ENCODE measurements at places on chromosomes 7 and 10.

DNA sequence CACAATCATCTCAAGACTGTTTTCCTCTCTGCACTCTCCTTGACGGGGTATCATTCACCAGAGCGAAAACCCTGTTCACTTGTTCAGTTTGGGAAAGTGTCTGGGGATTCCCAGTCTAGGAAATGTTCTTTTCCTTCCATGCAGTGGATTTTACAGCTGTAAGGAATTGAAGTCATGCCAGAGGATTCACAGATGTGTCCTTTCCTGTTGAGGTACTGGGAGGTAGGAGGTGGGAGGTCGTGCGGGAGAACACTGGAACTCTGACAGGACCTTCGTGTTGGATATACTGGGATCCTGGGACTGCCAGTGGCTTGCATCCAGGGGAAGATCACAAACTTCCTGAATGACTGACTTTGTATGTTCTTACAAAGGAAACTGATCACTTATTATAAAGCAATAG lies 185.5 kb downstream of the BMPER start:
- no peak for DNase-seq

DNA sequence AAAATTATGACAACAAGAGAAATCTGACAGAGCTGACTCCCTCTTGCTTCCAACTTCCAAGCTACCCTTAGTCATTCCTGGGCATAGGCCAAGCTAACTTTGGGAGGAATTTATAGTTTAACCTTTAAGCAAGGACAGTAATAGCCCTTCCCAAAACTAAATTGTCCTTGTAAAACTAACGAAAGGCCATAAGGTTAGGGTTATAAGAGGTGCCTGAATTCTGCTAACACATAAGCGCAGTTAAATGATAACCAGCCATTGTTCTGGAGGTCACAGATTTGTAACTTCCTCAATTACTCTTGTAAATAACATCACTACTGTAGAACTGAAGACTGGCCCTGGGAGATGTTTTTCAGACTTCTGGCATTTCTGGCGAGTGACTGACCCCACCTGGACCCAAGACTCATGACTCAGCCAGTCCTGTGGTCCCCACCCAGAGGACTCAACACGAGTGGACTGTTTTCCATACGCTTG lies 481.2 kb downstream of the KCNMA1 start:
- no peak for DNase-seq

DNA sequence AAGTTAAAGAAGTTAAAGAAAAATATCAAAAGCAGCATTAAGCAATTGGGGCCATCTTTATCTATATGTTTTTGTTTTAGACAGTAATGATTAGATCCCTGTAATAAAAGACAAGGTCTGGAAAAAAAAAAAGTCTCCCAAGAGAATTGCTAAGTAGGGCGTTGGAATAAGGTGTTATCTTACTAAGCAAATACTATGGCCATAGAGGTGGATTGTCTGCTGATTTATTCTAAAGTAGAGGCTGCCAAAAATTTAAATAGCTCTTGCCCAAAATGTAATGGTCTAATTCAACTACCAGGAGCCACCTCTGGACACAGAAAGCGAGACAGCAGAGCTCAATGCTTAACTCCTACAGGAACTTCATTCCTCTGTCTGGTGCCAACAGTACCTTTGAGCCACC lies 71.6 kb downstream of the HERPUD2 start:
- no peak for DNase-seq

- no peak for DNase-seq
Measured at GRCh38 chr7:134452991-134453473, 5.9 kb downstream of the AKR1B1 start.

- DNase-seq: no peak
Measured at GRCh38 chr10:12588091-12588860, 238.9 kb downstream of the CAMK1D start.

DNA sequence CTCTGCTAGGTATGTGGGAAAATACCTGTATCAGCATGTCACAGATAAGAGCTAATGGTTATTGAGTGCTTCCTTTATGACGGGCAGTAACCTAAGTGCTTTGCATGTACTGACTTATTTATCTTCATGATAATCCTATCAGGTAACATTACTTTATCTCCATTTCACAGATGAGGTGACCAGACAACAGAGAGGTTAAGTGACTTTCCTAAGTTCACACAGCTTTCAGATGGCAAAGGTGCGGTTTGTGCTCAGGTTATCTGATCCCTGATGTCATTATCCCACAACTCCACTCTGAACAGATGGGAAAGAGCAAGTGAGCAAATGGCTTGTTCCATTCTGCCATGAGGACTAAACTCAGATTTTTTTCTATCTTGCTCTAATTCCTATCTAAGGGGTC lies 217.0 kb upstream of the PODXL start:
- DNase-seq: no peak

DNA sequence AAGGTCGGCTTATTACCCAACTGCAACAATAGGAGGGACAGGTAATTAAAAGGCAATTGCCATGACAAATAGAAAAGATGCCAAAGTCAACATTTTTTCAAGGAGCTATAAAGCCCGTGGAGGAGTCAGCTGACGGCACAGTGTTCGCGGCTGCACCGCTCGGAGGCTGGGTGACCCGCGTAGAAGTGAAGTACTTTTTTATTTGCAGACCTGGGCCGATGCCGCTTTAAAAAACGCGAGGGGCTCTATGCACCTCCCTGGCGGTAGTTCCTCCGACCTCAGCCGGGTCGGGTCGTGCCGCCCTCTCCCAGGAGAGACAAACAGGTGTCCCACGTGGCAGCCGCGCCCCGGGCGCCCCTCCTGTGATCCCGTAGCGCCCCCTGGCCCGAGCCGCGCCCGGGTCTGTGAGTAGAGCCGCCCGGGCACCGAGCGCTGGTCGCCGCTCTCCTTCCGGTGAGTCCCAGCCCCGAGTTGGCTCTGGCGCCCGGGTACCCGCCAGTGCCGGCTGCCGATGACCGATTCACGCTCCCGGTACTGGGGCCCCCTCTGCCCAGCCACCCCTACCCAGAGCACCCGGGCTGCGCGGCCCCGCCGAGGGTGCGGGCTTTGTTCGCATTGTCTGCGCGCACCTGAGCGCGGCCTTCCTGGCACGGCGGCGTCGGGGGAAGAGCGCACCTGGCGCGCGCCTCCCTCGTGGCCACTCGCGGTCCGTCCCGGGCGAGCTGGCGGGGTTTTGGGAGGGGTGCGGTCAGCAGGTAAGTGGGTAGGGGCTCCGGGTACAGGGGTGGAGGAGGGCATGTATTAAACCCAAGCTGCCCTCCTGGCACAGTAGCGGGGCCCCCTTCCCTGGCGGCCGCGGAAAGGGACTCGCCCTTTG lies at the start of gene VWA2:
Gene VWA2, plus strand, starts transcription at position 138 of the 877 bp plus-strand sequence. CDS start 9,460 bp downstream, outside the sequence.
- no peak for DNase-seq

GRCh38 chr10:117390420-117390819 lies 15.2 kb upstream of the PDZD8 start:
- no peak for DNase-seq

DNA sequence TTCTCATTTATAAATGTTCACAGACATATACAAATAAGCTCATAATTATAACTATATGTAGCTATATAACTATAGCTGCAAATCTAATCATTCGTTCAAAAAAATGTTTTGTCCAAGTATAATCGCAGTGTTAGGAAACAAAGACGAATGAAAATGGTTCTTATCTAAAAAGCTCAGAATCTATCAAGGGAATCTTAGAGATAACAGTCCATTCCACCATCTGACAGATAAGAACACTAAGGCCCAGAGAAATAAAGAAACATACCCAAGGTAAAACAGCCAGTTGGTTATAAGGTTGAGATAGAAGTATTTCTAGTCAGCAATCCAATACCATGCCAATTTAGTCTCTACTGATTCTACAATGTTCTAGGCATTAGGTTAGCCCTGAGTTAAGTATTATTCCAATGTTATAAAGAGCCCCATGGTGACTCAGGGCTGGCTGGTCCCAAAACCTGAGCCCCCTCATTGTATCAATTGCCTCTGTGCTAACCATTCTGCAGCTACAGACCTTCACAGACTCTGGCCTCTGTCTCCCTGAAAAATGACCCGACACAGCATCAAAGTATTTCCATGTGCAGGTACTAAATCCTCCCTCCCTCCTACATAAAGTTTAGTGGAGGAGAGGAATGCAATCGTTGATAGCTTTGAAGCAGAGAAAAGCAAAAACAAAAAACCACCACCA lies 30.0 kb downstream of the CHCHD3 start:
- DNase-seq: no peak

DNA sequence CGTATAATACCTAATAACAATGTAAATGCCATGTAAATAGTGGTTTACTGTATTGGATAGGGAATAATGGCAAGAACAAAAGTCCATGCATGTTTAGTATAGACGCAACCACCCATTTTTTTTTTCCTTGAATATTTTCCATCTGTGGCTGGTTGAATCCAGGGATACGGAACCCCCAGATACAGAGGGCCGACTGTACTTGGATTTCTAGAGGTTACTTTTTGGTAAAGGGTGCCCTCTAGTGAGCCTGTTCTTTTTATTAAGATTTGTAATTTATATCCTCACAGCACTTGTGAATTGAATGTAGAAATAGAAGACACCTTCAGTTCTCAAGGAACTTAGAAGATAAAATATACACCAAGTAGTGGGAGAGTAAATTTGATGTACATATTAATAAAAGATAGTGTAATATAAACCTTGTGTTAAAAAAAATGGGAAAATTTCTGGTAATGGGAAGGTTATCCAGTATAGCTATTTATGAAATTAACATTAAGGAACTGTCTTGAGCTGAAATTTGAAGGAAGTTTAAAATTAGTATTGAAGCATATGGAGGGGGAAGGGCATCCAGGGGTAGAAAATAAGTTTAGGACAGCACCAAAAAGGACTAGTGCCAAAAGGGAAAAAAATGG lies 32.0 kb downstream of the EXOC6 start:
- no peak for DNase-seq

DNA sequence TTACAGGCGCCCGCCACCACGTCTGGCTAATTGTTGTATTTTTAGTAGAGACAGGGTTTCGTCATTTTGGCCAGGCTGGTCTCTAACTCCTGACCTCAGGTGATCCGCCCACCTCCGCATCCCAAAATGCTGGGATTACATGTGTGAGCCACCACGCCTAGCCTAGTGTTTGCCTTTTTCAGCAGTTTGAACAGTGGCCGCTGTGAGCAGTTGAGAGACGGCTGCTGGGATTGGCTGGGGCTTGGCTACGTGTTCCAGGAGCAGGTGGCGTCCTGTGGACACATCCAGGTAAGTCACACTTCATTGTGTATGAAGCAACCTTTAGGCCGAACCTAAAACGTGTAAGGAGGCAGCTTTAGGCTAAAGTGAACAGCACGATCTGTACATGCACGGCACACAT lies 231.8 kb upstream of the PITRM1 start:
- no peak for DNase-seq

DNA sequence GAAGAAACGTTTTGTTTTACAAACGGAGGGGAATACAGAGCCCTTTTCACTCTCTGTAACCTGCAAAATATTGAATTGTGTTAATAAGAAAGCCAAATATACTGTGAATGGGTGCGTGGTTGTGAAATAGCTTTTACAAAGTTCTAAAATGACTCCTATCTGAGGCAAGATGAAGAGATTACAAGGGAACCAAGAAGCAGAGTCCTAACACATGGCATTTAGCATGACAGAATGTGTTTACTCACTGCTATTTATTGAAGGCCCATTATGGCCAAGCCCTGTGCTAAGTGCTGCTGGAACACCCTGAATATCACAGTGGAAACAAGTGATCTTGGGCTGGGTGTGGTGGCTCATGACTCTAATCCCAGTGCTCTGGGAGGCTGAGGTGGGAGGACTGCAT lies 12.9 kb downstream of the JCAD start:
- DNase-seq: no peak

- peak; percentile 44 for DNase-seq
Measured at GRCh38 chr7:774161-775109, 47.4 kb upstream of the PRKAR1B start.

- DNase-seq: no peak
Measured at GRCh38 chr7:31948029-31948428, 122.2 kb downstream of the PDE1C start.

GRCh38 chr10:7792541-7792940 lies 4.6 kb downstream of the ATP5F1C start:
- DNase-seq: no peak

DNA sequence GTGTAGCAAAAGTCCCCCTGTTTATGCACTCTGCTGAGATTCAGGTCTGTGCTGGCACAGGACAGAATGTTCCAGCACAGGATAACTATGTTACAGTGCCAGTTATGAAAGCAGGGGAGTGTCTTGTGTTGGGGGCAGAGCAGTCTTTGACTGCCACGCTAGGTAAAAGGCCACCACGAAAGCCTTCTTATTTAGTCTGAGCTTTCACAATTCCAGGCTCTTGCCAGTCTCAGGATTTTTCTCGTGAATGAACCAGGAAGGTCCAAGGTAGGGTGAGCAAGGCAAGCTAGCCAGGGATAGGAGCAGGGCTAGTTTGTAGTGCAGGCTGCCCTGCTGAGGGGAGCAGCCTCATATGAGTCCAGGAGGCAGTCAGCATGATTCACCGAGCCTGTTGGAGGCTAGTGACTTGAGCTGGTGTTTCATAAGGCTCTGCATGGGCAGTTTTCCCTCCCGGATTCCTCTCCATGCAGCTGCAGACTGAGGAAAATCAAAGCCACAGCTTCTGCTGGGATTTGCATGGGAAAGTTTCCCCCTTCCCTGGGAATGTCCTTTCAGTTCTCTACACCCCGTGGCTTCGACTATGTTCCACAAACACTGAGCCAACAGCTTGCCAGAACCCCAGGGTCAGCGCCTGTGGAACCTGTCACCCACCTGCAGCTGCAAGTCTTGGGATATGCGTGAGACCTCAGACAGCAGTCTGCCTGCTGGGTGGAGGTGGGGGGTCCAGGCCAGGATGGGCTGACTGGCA lies 112.3 kb downstream of the JCAD start:
- DNase-seq: no peak

- no peak for DNase-seq
Measured at GRCh38 chr7:108049962-108050361, 47.0 kb upstream of the LAMB1 start.

All from T-helper 2 cell (primary cell).